Fibroblast of skin of scalp (primary cell): ENCODE measurements at places on chromosomes 2 and 18.

DNA sequence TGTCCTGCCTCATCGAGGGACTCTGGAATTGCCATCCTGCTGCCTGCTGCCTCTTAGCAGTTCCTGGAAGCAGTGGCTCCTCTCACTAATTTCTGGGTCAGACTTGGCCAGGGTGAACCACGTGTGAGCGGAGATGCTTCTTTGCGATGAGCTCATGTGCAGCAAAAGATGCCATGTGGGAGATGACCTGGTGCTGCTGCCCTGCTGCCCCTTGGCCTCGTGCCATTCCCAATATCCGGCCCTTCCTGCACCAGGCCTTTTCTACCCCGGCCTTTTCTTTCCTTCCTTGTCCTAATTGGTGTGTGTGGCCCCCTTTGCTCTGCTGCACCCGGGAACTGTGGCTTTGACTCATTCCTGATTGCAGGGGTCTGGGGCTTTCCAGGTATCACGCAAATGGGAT, 296.9 kb upstream of the HS6ST1 start:
- DNase-seq: no peak

DNA sequence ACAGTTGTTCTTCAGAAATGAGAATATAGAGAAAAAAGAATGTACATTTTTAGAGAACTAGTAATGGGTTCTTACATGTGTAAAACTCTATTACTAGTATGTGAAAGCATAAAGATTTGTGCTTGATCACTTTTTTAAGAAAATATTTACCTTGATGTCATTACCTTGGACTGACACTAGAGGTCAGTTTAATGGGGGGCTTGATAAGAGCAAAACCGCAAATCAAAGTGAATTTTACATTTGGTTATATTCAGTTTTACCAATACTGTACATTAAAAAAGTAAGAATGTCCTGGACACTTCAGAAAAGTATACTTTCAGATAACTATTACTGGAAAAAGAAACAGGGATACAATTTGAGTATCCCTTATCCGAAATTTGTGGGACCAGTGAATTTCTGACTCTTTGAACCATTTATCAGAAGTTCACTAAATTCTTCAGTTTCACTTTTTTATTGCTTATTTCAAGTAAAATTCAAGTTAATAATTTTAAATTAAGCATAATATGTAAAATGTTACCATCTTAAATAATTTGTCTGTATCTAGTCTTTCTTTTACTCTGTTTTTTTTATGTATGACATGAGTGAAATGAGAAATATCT, 1149.5 kb downstream of the DSC3 start:
- peak; percentile 1 for DNase-seq

DNA sequence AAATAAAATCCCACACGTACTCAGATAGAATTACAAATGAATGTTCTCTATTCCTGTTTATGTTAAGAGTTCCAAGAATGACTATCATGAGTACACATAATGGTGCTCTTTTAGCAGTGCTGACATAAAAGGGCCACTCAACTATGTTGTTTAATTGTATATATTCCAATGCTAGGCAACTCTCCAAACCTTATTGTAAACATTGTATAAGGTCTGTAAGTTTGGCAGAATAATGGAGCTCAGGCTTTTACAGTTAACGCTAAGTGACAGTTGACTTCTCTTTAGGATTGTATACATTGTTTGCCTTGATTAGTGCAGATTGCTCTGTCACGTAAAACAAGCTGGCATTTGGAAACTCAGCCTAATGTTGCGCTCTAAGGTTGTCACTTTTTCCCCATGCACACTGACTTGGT, 20.8 kb downstream of the RBMS1 start:
- peak; percentile 51 for DNase-seq

DNA sequence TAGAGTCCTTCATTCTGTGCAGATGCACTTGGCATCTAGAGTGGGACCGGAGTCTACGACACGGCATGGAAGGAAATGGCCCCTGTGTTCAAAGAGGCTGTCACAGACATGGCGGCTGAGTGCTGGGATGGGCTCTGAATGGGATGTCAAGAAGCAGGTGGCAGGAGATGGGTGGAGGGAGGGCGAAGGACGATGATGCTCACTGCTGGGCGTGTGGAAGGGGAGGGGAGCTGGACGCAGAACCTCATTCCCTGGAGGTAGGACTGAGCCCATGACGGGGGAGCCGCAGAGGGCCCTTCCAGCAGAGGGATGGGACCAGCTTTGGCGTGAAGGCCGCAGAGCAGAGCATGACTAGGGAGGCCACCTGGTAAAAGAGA, 18.8 kb upstream of the ALPI start:
- no peak for DNase-seq

- no peak for DNase-seq
Measured at GRCh38 chr2:207911856-207912255, 113.5 kb downstream of the PLEKHM3 start.

GRCh38 chr18:36083729-36084128, 16.4 kb upstream of the RPRD1A start:
- DNase-seq: no peak

- no peak for DNase-seq
Measured at GRCh38 chr18:39872651-39873050, 2082.4 kb upstream of the PIK3C3 start.

- no peak for DNase-seq
Measured at GRCh38 chr2:19576411-19576810, 218.0 kb upstream of the OSR1 start.

- no peak for DNase-seq
Measured at GRCh38 chr2:7994397-7994951, 687.4 kb upstream of the ID2 start.

DNA sequence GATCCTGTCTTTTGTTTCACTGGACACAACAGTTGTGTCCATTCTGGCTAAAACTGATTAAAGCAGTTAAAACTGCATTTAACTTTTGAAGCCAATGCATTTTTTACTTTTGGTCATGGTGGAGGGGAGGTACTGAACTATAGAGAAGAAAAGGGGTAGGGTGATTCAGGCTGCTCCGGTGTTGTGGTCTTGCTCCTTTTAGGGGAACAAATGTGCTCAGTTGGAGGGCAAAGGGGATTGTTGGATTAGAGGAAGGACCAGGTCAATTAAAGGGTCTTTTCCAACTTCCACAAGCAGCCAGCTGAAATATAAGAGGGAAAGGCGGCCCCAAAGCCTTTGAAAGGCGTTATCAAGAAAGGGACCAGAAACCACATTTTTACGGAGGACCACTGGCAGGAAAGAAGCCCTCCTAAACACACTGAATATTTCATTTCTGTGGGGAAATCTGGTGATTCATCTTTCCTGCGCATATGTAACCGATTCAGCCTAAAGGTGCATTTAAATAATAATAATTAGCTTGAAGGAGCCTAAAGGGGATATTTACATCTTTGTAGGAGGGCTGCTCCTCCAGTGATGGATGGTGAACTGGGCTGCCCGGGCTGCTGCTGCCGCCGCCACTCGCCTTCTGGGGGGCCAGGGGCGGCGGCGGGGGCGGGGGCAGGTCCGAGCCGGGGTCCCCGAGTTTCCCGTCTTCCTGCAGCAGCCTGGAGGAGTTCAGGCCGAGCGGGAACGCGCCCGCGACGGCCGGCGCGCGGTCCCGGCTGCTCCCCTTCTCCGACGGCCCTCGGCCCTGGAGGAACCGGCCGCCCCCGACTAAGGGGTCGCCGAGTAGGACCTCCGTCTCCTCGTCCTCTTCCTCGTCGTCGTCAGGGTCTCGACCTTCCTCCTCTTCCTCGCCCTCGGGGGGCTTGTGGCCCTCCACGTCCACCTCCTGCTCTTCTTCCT, 5.2 kb downstream of the SKOR2 start:
- DNase-seq: no peak

- no peak for DNase-seq
Measured at GRCh38 chr2:58447586-58447985, 206.5 kb upstream of the FANCL start.

DNA sequence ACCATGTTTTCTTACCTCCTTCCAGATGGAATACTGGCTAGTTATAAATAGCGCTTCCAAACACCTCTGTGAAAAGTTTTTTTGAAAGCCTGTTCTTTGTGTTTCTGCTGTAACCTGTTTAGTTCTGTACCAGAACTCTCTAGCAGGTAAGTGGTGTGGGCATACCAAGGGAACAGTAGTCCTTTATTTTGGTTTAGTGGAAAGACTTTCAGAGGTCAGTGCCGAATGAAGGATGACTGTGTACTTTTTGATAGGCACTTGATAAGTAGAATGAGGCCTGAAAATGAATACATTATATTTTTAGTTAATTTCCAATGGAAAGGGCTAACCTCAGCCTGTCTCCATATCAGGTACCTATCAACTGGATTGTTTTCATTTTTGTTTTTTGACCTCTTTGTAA, 27.6 kb upstream of the ASB1 start:
- DNase-seq: no peak

DNA sequence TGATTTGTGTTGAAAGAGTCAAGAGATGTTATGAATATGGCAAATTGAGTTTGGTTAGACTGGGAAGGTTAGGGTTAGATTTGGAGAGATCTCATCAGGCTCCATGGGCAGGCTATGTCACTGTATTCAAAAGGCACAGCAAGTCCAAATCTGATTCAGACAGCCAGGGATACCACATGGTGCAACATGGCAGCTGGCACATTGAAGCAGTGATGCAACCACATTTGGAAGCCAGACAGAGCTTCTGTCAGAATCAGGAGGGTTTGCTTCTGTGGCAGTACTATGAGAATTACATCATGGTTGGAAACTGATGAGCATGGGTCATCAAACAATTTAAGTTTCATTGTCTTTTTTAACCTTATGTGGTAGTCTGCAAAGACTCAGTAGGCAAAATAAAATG, 772.2 kb downstream of the SUCLG1 start:
- peak; percentile 18 for DNase-seq

DNA sequence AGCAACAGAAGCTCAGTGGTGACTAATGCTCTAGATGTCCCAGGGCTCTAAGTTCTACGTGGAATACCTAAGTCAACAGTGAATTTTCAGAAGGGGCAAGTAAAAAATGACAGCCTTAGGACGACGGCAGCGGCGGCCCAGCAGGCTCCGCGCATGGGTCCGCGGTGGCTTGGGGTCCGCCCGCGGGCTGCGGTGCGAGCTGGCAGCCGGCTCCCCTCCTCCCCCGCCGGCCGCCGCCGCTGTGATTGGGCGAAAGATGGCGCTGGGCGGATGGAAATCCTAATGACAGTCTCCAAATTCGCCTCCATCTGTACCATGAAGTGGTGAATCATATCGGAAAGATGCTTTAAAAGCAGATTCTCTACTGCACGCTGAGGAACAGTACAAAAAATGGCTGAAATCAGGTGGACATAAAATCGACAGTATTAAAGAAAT, 74.7 kb downstream of the HNRNPLL start:
- DNase-seq: peak; percentile 76

- DNase-seq: no peak
Measured at GRCh38 chr2:63628403-63628942, 39.7 kb downstream of the MDH1 start.

GRCh38 chr2:203112342-203112741, 97.7 kb downstream of the NBEAL1 start:
- no peak for DNase-seq

DNA sequence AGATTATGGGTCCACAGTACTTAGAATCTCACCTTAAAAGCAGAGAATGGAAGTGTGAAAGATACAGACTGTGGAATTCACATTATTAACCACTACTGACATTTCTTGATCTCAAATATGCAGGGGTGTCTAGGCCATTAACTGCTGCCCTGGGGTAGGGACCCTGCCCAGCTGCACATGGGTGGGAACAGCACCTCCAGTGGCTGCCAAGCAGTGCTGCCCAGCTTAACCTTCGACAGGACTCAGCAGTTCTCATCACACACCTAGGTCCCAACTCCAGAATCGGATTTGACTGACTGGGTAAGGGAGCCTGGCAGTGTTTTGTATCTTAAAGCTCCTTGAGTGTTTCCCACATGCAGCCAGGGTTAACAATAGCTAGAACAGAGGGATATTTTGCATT, 14.9 kb downstream of the ERFE start:
- DNase-seq: no peak

DNA sequence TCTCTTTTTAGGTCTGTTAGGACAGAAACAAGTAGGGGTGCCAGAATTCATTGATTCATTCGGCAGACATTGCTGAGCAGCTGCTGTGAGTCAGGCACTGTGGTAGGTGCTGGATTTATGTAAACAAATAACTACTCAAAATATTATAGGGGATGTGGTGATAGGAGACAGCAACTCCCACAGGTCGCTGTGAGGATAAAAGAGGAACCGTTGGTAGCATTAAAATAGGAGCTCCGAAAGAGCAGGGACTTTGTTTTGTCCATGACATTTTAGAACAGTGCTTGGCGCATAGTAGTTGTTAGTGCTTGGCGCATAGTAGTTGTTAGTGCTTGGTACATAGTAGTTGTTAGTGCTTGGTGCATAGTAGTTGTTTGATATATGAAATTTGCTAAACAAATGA, 29.2 kb downstream of the ATP6V1C2 start:
- DNase-seq: no peak

DNA sequence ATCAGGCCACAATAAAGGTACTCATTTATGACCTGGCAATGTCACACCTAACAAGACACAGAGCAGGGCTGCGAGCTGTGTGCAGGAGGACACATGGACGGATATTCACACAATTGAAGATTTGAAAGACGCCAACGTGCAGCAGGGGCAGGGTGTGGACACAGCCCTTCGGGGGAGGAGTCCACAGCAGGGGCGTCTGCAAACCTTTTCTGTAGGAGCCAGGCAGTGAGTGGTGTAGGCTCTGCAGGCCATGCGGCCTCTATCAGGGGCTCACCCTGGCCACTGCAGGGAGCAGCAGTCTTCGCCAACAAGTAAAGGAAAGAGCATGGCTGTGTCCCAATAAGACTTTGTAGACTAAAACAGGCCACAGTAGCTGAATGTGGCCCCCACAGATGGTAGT, 125.7 kb upstream of the SNTG2 start:
- DNase-seq: no peak

- DNase-seq: no peak
Measured at GRCh38 chr2:17517481-17518211, 594 bp downstream of the RAD51AP2 start.

DNA sequence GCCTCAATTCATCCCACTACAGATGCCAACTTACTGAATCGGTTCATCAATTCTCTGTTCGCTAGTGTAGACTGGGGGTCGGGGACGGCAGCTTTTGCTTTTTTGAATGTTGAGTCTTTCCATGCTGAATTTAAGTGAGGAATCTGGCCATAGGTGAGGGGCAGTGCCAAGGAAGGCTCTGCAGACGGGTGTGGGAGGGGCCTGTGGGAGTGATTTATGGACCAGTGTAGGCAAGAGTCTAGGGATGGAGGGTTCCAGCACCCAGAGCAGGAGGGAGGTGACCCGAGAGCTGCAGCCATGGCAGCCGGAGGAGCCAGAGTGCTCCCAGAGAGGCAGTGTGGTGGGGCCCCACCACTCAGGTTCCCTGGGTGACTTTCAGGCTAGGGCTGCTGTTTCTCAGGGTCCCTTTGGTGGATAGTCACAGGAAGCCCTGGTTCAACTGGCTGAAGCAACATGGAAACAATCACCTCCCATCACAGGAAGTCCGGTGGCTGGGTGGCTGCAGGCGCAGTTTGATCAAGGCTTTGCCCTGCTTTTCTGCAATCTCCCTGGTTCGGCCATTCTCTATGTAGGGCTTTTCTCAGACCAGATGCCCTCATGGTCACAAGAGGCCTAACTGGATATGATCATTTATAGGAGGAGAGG, 16.9 kb upstream of the TEX44 start:
- no peak for DNase-seq

DNA sequence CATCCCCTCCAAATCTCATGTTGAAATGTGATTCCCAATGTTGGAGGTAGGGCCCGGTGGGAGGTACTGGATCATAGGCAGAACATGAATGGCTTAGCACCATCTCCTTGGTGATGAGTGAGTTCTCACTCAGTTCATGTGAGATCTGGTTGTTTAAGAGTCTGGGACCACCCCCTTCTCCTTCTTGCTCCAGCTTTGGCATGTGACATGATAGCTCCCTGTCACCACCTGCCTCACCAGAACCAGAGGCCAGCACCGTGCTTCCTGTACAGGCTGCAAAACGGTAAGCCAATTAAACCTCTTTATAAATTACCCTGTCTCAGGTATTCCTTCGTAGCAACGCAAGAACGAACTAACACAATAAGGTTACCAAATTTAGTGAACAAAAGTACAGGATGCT, 95.4 kb downstream of the ZBTB7C start:
- DNase-seq: no peak
